ENCODE measurements at places on chromosomes 2 and 18.

DNA sequence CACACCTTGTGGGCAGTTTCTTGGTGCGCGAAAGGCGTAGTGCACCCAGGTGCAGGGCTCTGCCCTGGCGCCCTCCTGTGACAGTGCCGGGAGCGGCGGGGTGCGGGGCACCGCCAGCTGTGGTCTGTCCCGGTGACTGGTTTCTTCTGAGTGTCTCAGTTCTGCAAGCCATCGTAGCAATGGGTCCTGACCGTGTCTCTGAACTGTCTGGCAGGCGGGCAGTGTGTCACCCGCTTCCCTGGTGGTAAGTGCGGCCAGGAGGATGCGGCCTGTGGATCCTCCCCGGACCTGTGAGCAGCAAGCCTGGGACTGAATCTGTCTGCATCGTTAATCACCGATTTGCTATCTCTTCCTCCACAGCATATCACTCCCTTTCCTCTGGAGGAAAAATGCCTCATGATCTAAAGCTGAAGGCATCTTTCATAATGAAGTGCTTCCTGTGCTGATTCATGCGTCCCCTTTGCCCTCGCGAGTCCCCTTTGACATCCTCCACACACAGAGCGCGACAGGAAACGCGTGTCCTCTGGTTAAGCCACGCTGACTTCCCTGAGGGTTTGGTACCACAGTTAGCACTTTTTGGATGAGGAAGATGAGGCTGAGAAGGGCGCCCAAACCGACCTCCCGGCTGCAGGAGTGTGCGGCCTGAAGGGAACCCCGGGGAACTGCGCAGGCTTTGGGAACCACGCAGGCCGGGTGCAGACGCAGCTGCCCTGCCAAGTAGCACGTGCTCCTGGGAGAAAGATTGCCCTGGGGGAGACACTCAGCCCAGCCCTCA is 416.0 kb upstream of the HS6ST1 start:
- no peak for DNase-seq

DNA sequence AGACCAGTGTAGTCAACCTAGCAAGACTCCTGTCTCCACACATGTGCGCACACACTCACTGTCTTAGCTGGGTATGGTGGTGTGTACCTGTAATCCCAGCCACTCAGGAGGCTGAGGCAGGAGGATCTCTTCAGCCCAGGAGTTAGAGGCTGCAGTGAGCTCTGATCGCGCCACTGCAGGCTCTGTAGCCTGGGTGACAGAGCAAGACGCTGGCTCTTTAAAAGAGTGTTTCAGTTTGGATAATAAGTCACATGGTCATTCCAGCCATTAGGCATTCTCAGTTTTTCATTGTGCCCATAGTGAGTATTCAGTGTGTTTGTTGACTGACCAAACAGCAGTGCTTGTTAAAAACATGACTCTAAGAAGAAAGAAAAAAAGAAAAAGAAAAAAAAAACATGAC is 31.0 kb downstream of the RAB10 start:
- DNase-seq = peak; percentile 42

- no peak for DNase-seq
Observed at GRCh38 chr18:78247615-78248289, 731.9 kb upstream of the SALL3 start.

DNA sequence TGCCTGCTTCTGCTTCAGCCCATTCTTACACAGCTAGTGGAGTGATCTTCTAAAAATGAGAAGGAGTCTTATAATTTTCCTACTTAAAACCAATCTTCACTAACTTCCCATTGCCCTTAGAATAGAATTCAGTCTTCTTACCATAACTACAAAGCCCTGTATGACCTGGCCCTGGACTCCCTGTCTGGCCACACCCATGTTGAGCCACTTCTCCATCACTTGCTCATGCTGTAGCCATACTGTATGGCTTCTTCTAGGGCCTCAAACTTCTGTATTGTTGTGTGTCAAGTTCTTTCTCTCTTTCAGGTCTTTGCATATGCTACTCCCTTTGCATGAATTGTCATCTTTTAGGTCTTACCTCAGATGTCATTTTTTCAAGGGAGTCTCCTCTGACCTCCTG is 11.2 kb downstream of the DGUOK start:
- DNase-seq = no peak

- DNase-seq = no peak
Observed at GRCh38 chr2:210203147-210203546, 22.1 kb downstream of the ACADL start.

- no peak for DNase-seq
Observed at GRCh38 chr18:55089610-55090009, 130.3 kb upstream of the CCDC68 start.

DNA sequence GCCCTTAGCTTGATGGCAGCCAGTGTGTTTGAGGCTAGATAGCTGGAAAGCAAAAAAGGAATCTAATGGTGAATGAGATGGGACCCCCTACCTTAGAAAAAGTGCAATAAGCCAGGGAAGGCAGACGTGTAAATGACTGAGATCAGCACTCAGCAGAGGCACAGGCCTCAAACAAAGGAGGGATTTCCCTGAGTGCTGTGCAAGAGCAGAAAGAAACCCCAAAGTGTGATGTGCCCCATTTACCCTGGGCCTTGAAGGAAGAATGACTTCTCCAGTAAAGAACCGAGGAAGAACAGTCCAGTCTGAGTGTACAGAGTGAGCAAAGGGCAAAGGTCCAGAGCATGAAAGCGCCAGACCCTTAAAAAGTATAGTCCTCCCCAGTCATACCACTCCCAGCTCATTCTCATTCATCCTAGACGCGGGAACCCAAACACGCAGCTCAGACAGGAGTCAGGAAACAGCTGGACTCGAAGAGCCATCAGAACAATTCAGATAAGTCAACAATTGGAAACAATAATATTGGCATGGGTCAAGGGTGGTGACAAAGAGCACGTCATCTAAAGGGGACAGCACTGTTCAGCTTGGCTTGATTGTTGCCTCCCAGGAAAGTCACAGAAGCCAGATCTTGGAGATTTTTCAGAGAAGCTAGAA is 121.7 kb downstream of the INO80D start:
- no peak for DNase-seq

GRCh38 chr2:64015898-64016297 is 3.3 kb downstream of the VPS54 start:
- DNase-seq = no peak

GRCh38 chr2:213848631-213849030 is 562.2 kb upstream of the VWC2L start:
- DNase-seq = no peak

DNA sequence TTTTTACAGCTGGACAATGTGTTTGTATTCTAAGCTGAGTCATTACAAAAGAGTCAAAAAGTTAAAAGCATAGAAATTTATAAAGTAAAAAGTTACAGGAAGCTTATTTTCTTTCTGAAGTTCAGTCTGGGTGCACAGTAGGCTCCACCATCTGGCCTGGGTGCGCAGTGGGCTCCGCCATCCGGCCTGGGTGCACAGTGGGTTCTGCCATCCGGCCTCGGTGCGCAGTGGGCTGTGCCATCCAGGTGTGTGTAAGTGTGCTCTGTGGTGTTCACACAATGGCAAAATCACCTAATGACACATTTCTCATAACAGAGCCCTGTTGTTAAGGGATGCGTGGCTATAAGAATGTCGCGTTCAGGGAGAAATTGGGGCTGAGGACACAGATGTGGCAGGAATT is 195.5 kb downstream of the ANKRD30B start:
- DNase-seq = no peak

GRCh38 chr2:82837588-82838304 is 1621.3 kb downstream of the SUCLG1 start:
- peak; percentile 16 for DNase-seq

- no peak for DNase-seq
Observed at GRCh38 chr18:36732264-36732663, 96.5 kb downstream of the TPGS2 start.

GRCh38 chr2:201794294-201794693 is 12.0 kb upstream of the CDK15 start:
- no peak for DNase-seq

GRCh38 chr18:71443706-71444480 is 1100.2 kb downstream of the CBLN2 start:
- no peak for DNase-seq

DNA sequence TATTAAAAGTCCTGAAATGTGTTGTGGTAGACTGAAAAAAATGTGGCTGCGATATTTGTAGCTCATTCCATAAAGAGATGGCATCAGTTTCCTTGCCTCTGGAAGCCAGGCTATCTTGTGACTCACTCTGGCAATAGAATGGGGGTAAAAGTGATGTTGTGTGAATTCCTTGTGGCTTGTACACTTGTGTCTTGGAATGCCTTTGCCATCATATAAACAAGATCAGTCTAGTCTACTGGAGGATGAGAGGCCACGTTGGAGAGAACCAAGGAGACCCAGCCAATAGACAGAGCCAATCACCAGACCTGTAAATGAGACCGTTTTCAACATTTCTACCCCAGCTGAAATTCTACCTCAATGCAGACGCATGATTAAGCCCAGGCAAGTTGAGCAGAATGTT is 254.1 kb downstream of the TRIB2 start:
- DNase-seq = no peak

DNA sequence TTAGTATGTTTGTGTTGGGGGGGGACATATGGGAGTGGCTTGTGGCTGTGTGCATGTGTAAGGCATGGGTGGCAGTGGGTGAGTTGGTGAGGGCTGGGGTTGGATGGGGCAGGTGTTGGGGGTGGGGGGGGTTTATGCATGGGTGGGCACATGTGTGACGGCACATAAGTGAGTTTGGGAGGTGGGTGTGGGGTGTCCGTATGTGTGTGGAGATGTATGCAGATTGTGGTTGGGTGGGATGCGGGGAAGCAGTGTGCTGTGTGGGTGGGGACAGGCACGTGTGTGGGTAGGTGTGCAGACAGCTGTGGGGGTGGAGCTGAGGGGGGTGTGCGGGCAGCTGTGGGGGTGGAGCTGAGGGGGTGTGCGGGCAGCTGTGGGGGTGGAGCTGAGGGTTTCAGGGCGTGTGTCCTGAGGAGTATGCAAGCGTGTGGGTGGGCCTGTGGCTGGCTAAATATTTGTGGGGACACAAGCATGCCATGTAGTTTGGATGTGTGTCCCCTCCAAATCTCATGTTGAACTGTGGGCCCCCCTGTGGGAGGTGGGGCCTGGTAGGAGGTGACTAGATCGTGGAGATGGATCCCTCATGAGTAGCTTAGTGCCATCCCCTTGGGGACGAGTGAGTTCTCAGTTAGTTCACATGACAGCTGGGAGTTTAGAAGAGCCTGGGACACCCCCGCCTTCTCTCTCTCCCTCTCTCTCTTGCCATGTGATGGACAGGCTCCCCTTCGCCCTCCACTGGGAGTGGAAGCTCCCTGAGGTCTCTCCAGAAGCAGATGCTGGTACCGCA is 59.4 kb downstream of the ANKMY1 start:
- no peak for DNase-seq

- no peak for DNase-seq
Observed at GRCh38 chr2:128425216-128425615, 106.5 kb upstream of the HS6ST1 start.

GRCh38 chr2:64391424-64391823 is 62.5 kb upstream of the LGALSL start:
- DNase-seq = no peak

DNA sequence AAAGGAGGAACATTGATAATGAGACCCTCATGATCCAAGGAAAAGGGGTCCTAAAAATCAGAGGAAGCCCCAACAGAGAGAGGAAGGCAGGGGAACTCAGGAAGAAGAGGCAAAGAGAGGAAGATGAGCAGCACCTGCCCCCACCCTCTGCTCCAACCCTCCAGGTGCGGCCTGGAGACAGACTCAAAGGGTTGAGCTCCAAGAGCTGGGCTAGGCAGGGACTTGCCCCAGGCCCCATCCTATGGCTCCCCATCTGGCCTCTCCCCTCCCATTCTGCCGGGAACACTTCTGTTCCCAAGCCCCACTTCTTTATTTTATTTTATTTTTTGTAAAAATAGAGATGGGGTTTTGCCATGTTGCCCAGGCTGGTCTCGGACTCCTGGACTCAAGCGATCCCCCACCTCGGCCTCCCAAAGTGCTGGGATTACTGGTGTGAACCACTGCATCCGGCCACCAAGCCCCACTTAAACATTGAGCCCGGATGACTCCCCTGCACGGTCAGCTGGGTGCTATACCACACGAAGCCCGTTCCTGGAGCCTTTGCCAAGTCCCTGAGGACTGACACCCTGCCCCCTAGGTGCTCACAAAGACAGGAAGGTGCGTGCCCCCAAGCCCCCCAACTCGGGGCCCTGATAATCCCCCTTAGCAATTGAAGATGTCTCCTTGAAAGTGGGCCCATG is 3.8 kb upstream of the GPR55 start:
- no peak for DNase-seq

GRCh38 chr18:59848002-59848401 is 51.8 kb upstream of the PMAIP1 start:
- no peak for DNase-seq

DNA sequence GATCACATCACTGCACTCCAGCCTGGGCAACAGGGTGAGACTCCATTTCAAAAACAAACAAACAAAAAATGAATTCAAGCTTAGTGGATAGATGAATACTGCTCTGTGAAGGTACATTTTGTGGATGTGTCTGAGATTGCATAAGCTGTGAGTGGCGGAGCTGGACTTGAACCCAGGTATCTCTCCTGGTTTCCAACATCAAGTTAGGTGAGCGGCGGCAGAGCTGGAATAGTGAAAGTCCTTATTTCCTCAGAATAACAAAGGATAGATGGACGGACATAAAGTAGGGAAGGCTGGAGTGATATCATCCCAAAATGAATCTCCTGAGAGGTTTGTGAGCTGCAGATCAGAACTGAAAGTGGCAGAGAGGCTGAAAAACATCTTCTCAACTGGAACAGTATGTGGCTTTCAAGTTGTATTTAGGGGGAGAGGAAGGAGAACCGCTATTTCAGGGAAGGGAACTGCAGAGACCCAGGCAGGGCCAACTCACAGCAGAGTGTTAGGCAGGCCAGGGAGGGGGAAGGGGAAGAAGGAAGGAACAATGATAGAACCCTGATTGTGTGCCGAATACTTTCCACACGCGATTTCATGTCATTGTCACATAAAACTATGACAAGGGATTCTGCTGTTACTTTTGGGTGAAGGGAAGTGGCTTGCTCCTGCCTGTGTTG is 106.2 kb downstream of the LPIN1 start:
- DNase-seq = no peak

GRCh38 chr2:6966446-6966940 is 49.3 kb downstream of the RNF144A start:
- no peak for DNase-seq

GRCh38 chr2:64179582-64180321 is 35.5 kb upstream of the PELI1 start:
- no peak for DNase-seq

- DNase-seq = peak; percentile 19
Observed at GRCh38 chr2:177530561-177530960, 138.0 kb downstream of the AGPS start.

DNA sequence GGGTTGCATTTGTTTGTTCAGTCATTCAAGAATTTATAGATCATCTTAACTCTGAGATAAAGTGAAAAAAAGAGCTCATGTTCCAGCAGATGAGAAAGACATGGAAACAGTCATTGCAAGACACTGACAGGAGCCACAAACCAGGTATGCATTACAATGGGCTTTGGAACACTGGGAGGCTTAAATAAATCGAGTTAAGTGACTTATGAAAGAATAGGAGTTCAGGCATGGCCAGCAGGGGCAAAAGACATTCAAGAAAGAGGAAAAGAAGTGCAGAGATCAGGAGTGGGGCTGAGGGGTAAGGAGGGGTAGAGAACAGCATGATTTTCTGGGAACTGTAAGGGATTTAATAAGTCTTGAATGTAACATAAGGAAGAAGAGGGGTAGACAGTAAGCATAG is 121.2 kb upstream of the EPC2 start:
- DNase-seq = no peak
